ENCODE measurements at places on chromosomes 2 and 18. TPM values are rescaled to one million over a fixed set of nuclear protein-coding genes. Genes with fewer than 3 reads are reported as not detected.

GRCh38 chr18:7567474-7568425 is 634 bp downstream of the PTPRM start:
- no peak for DNase-seq

DNA sequence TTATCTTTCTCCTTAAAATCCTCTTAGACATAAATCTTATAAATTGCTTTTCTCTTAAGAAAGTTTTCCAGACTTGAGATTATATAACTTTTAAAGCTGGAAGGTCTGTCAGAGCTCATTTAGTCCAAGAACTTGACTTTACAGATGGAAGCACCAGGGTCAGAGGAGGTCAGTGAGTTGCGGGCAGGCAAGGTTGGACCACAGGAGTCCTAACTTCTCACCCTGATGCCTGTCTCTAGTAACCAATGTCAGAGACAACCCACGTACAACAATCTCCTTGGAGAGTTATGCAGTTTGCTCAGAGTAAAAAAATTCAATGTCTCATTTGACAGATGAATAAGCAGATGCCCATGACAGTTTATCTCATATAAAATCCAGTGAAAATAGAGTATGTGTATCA is 203.9 kb downstream of the DLGAP1 start:
- DNase-seq = no peak

GRCh38 chr2:1652034-1652790 is 92.1 kb downstream of the PXDN start:
- no peak for DNase-seq

GRCh38 chr2:66683064-66683463 is 248.1 kb downstream of the MEIS1 start:
- DNase-seq = no peak

DNA sequence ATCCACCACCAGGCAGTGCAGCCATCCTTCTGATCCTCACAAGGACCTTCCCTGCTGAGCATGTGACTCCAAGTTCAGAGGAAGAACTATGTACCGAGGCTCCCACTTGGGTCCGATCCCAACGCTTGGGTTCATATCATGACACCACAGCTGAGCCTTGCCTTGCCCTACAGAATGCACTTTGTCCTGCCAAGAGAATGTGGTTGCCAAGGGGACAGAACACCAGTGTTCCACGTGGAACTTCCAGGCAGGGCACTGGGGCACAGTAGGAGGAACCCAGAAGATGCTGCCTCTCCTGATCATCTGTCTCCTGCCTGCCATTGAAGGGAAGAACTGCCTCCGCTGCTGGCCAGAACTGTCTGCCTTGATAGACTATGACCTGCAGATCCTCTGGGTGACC is at the start of gene TEX51:
TEX51 (plus strand) TSS at position 255 of the 400 bp plus-strand sequence; CDS start at position 284, 29 bp downstream.
- DNase-seq = no peak

- DNase-seq = no peak
Observed at GRCh38 chr2:54428108-54428831, 27.9 kb upstream of the SPTBN1 start.

DNA sequence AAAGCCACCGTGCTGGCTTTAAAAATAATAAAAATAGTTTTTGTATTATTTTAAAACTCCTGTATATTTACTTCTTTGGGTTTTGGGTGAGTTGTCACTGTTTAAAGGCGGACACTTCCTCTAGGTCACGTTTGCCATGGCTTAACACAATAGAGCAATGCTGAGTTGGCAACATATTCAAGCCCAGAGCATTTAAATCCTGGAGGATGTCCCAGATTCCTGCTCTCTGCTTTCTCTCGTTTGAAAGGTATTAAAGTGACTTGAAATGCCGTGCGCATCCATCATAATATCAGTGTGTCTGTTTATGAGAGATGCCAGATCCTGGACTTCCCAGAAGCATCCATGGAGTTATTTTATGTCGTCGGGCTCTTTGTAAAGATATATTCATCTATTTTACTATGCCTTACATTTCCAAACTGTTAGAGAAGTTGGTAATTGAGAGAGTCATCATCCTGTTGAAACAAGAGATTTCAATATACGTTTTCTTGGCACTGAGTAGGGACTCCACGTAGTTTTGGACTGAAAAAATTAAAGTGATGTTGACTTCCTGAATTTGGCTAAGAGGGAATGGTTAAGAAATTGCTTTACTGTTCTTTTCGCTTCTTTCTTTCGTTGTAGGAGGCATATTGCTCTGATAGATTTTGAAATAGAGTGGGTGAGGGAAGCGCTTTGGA is 150.6 kb downstream of the ZNF236 start:
- no peak for DNase-seq

GRCh38 chr2:182406221-182406620 is 20.6 kb downstream of the PDE1A start:
- DNase-seq = no peak

PRSS56 gene
- total RNA-seq = not detected

CYP27A1 gene
- 0.23 TPM for total RNA-seq

All from OCI-LY7 (cell line).